IMR-90 (cell line): ENCODE measurements at places on chromosomes 1 and 21. TPM values are rescaled to one million over a fixed set of nuclear protein-coding genes. Genes with fewer than 3 reads are reported as not detected.

DYRK3 gene
- 21.1 and 22.0 TPM in 2 replicates for total RNA-seq

CA14 gene
- not detected in 2 replicates for total RNA-seq

HSD3B2 gene
- not detected in 2 replicates for total RNA-seq

ADAMTS4 gene
- total RNA-seq: 0.28 and 0.72 TPM in 2 replicates

FMO4 gene
- 0.36 and 0.56 TPM in 2 replicates for total RNA-seq

SYT6 gene
- total RNA-seq: not detected in 2 replicates
